ENCODE measurements at places on chromosomes 12 and 14. TPM values are rescaled to one million over a fixed set of nuclear protein-coding genes. Genes with fewer than 3 reads are reported as not detected.

The DPF3 gene
- total RNA-seq = 0.64 TPM

GRCh38 chr12:84660139-84660538, 252.5 kb downstream of the SLC6A15 start:
- DNase-seq = no peak

The FIGNL2 gene
- total RNA-seq = 1.3 TPM

DNA sequence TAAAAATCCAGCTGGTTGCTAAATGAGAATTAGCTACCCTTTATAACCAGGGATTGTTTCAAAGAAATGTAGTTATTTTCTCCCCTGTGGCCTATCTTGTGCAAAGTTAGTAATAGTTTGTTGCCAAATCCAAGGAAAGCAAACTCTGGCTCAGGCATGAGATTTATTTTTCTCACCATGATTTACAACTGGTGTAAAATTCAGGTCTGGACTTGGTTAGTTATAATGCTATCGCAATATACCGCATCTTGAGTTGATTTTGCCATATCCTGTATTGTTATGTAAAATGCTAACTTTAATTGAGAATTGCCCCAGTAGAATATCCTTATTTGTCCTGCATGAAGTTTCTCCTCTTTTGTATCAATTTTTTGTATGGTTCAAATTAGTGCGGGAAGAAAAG, 135.5 kb downstream of the CRADD start:
- no peak for DNase-seq

The GPR162 gene
- total RNA-seq = 7.0 TPM

- peak; percentile 67 for DNase-seq
Measured at GRCh38 chr14:105505101-105505500, 14.1 kb downstream of the TEDC1 start.

DNA sequence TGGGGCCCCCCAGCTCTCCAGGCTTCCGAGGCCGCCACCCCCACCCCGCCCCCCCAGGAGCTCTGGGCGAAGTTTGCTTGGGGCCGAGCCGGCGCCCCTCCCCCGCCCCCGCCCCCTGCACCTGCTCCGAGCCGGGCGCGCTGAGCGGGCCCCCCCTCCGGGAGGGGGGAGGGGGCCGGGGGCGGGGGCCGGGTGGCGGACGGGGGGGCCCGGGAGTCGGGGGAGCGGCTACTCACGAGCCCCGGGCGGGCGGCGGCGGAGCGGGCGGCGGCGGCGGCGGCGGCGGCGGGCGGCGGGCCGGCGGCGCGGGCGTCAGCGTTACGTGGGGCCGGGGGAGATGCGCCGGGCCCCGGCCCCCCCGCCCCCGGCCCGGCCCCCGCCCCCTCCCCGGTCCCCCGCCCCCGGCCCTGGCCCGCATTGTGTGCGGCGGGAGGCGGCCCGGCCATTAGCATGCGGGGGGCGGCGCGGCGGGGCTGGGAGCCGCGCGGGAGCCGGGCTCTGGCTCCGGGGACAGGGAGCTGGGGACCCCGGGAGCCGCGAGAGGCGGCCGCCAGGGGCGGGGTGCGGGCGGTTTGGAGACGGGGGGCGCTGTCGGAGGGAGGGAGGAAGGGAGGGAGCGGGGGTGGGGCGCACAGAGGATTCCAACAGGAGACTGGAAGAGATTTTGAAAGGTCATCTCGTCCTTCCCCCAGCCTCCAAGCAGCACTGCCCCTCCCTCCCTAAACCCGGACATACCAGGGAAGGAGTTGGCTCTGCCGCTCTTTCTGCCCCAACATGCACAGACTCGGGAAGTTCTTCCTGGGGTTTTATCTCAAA, at the start of gene ZNF219:
Gene ZNF219 (minus strand): TSS at position 580 of the 816 bp plus-strand sequence. CDS start 5,064 bp downstream, outside the sequence.
- DNase-seq = no peak

The AVPR1A gene
- total RNA-seq = 12.1 TPM

GRCh38 chr12:100919116-100919515, 124.5 kb downstream of the ANO4 start:
- DNase-seq = no peak

DNA sequence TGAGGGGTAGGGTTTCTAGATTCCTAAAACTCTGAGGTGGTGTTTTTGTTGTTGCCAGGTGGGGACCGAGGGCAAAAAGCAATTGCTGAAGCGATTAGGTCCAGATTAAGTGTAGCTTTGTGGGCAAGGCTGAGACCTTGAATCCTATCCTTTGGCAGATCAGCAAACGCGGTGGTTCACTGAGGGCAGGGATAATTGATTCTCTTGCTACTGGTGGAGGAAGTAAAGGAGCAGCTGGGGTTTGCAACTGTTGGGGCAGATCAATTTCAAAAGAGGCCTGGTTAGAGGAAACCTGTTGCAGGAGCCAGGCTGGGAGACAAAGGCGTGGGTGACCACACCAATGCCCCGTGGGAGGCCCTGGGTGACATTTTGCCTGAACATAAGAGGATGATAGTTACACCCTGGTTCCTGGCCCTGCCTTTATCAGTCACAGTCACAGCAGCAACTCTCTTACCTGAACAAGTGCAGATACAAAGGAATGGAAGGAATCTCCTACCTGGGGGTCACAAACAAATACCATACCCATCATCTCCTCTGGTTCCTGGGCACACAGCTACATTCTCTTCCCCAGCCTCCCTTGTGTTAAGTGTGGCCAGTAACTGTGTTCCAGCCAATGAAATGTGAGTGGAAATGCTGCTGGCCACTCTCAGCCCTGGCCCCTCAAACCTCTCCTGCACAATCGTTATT, 43.3 kb upstream of the RASSF3 start:
- DNase-seq = no peak

The POTEM gene
- total RNA-seq = not detected

DNA sequence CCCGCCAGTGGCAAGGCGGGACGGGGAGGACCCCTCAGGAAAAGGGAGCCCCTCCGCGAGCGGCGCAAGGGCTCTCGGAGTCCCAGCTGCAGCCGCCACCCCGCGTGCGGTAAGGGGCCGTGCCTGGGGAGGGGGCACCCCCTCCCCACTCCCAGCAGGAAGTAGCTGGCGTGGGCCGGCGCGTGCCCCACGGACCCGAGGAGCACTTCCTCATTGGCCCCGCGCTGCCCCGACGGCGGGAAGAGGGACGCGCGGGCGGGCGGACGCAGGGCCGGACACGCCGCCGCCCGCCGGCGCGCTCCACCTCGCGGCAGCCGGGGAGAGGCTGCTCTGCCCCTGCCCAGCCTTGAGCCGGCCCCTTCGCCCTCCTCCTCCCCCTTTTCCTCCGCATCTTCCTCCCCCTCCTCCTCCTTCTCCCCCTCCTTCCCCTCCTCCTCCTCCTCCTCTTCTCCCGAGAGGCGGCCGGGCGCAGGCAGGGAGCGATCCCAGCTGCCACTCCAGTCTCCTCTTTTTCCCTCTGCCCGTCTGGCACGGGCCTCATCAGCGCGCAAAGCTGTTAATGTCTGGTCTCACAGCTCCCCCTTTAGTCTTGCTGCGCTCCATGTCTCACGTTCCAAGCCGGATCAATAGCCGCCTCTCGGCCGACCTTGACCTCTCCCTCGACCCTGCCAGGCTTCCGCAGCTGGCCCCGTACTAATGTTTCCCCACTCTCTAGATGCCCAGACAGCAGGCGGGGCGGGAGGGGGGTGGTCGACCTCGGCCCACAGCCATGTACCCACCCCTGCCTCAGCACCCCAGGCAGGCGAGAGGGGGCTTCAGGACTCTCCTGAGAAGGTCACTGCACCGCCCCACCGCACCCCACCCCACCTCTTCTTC, 2.6 kb upstream of the BCL11B start:
- no peak for DNase-seq

The FLVCR2 gene
- total RNA-seq = 9.5 TPM

GRCh38 chr12:2190085-2190484, 137.3 kb downstream of the CACNA1C start:
- no peak for DNase-seq

- DNase-seq = no peak
Measured at GRCh38 chr12:93803424-93803807, 126.2 kb downstream of the CRADD start.

- DNase-seq = no peak
Measured at GRCh38 chr14:100325231-100325632, 2.1 kb downstream of the SLC25A47 start.

DNA sequence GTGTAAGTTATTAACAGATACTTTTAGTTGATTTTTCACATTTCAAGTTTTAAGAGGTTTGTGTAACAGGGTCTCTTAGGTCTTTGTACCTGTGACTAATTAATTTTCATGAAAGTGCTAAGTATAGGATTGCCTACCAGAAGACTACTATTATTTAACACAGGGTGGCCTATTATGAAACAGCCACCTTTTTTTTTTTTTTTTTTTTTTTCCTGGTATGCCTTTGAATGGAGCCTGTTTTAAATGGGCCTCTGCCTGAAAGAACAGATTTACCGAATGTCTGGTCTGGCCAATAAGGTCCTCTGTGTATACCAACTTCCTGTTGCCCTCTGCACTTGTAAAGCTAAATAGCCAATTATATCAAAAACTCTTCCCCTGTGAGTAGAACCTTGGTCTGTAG, 62.5 kb downstream of the SLC38A6 start:
- DNase-seq = no peak

DNA sequence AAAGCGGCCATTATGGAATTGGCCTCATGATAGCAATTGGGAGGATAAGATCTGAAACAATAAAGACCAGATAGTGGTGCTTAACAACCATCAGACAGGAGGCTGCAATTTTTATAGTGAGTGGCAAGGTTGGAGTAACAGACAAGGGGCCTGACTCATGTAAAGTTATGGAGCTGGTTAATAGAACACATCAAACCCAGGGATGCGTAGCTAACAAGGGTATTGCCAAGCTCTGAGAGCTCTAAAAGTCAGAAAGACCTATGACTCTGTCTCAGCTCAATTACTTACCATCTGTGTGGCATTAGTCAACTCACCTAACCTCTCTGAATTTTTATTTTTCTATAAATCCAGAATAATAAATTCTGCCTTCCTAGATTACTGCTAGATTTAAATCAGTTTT, 1731.5 kb upstream of the FLRT2 start:
- no peak for DNase-seq
